Mesenchymal stem cell (in vitro differentiated cells and primary cell): ENCODE measurements at places on chromosomes 6 and 20.

- H3K27ac ChIP-seq: no peak overlapping the region
- no peak for DNase-seq
- H3K36me3 ChIP-seq: no peaks in the 10 kb centered on the region
- H3K4me3 ChIP-seq: no peak overlapping the region
- peaks cover 25% of the 10 kb centered on the region for H3K27me3 ChIP-seq
Observed at GRCh38 chr20:1848373-1848772, 46.8 kb upstream of the SIRPA start.

DNA sequence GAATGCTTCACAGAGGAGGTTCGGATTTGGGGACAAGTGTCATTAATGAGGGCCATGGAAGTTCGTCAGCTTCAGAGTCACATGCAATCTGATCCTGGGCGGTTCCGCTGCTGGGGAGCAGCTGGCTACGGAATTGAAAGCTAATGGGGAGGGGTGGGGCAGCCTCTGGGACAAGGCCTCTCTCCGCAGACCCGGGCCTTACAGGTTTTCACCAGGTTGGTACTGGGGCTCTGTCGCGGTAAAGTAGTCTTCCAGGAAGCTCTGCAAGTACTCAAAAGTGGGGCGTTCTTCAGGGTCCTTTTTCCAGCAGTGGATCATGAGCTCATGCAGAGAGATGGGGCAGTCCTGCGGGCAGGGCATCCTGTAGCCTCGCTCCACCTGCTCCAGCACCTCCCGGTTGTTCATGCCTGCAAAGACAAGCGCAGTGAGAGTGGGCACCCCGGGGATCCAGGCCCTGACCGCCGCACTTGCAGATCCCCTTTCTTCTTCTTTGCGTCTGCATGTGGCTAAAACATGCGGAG, 55.9 kb upstream of the TRAF3IP2 start:
- peaks cover 8% of the 10 kb centered on the region for H3K36me3 ChIP-seq
- peaks cover 14% of the 10 kb centered on the region for H3K4me1 ChIP-seq
- no peak overlapping the region for H3K4me3 ChIP-seq
- H3K27me3 ChIP-seq: no peaks in the 10 kb centered on the region

- H3K4me1 ChIP-seq: no peaks in the 10 kb centered on the region
- H3K27me3 ChIP-seq: no peaks in the 10 kb centered on the region
- no peak for DNase-seq
- no peak overlapping the region for H3K4me3 ChIP-seq
- no peaks in the 10 kb centered on the region for H3K36me3 ChIP-seq
- no peak overlapping the region for H3K27ac ChIP-seq
Observed at GRCh38 chr6:120671519-120671918, 662.8 kb downstream of the TBC1D32 start.

DNA sequence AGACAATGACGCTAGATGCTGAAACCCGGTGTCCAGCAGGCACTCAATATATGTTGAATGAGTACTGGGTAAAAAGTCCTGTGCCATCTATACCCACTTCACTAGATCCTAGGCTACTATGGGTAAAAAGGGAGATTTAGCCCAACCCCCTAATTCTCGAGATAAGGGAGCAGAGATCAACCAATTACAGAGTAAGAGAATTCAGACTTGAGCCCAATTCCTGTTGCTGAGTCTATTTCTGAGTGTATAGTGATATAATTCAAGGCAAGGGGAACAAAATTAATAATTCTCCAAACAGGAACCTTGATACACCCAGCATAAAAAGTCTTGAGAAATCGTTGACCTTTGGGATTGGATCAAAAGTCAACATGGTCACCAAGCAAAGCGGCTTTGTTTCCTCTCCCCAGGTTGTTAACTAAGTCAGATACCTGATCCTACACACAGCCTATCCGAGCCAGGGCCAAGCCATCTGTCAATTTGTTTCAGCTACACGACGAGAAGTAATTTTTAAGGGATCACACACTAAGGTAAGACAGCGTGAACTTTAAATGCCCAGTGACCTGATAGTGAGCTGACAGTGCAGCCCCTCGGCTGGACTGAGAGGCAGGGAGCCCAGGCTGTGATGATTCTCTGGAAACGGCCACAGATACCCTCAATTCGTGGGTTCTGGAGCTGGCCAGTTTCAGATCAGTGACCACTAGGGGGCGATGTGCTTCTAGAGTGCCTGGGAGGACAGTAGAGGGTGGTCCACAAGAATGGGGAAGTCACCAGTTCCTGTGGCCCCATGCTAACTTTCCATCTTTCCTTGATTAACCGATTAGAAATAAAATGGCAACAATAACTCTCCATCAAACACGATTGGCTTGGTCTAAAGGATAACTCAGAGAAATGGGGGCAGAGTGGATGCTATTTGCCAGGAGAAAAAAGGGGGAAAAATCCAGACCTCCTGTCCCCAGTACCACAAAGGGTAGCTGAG, 46.2 kb downstream of the SLC22A23 start:
- H3K27me3 ChIP-seq: no peaks in the 10 kb centered on the region
- no peak overlapping the region for H3K27ac ChIP-seq
- peaks cover 60% of the 10 kb centered on the region for H3K36me3 ChIP-seq

- no peaks in the 10 kb centered on the region for H3K36me3 ChIP-seq
- peak; percentile 34 for DNase-seq
- no peak overlapping the region for H3K4me3 ChIP-seq
- H3K27me3 ChIP-seq: no peaks in the 10 kb centered on the region
- no peaks in the 10 kb centered on the region for H3K4me1 ChIP-seq
- H3K27ac ChIP-seq: peak overlapping the region; percentile 53
Observed at GRCh38 chr6:80478030-80478429, 371.6 kb downstream of the BCKDHB start.

DNA sequence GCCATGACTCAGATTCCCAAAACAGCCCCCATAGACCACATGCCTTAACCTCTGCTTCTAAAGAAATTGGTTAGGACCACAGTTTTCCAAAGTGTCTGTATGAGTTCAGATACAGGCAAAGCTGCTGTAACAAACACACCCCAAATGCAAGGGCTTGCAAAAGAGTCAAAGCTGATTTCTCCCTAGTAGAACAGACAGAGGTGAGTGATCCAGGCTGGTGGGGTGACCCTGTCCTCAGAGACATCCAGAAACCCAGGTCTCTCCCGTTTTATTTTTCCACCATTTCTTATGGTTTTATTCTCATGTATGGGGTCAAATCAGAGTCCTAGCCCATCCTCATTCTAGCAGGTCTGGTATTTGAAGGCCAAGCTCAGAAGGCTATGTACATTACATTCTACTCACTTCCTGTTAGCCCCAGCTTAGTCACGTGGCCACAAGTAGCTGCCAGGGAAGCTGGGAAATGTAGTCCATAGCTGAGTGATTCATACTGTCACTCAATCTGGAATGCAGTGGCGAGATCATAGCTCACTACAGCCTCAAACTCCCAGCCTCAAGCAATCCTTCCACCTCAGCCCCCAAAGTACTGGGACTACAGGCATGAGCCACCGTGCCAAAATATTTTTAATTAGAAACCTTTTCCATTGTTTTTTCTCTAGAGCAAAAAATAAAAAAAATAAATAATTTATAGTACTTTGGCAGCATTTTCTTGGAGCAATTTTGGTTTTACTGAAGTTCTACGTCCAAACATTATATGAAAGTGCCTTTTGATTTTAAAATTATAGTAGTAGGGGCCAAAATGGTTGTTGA, 175.2 kb downstream of the ZMYND8 start:
- no peak overlapping the region for H3K4me3 ChIP-seq
- no peak overlapping the region for H3K27ac ChIP-seq
- DNase-seq: peak; percentile 59

GRCh38 chr6:163756079-163756478, 341.6 kb downstream of the QKI start:
- no peak overlapping the region for H3K27ac ChIP-seq
- peaks cover 3% of the 10 kb centered on the region for H3K4me1 ChIP-seq
- no peak for DNase-seq
- no peaks in the 10 kb centered on the region for H3K27me3 ChIP-seq

DNA sequence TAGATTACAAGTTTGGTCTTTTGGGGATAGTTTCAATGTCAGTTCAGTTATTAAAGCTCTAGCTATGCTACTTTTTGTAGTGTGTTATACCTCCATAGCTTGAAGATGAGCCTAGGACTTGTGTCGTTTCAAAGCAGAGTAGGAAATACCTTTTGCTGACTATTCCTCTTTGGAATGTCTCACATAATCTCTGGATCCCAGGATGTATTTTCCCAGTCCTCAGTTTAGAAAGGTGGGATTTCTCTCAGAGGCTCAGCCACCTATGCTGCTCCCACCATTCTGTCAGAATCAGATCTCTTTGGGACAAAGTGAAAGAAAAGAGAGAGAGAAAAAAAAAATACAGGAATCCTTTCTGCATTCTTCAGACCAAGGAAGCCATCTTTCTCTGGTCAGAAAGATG, 567.5 kb upstream of the IMPG1 start:
- no peak overlapping the region for H3K4me3 ChIP-seq
- H3K27ac ChIP-seq: no peak overlapping the region
- no peak for DNase-seq
- H3K27me3 ChIP-seq: no peaks in the 10 kb centered on the region
- no peaks in the 10 kb centered on the region for H3K4me1 ChIP-seq
- no peaks in the 10 kb centered on the region for H3K36me3 ChIP-seq

DNA sequence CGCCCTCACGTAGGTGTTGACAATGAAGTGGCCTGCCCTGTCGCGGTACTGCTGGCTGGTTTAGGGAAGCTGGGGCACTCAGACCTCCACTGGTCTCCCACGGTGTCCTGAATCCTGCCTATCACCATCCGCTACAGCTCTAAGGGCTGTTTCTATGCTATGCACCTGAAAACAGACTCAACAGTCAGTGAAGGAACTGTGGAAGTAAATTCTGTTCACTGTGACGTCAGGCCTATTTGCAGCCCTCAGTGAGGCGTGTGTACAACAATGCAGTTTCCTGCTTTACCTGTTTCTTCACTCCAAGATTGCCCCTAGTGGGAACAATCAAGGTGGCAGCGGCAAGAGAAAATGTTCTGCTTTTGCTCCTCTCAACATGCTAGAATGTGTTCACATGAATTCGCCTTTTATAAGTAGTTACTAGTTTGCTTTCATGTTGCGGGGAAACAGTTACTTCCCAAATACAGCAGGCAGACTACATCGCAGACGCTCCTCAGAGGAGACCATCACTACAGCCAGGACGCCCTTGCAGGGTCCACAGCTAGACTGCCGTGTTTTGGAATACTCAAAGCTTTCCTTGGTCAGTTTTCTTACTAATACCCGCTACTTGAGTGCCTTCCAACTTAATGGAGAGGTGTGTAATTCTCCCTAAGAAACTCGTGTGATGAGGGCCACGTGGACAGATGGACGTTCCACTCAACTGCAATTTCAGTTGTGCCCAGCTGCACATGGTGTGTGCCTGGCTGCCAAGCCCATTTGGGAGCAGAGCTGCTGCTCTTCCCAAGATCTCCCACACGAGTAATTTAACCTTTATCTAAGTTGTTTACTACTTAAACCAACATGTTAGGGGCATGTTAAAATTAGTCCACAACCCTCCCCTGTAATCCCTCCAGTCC, 25.4 kb downstream of the DIDO1 start:
- no peak overlapping the region for H3K4me3 ChIP-seq
- H3K27ac ChIP-seq: no peak overlapping the region
- no peaks in the 10 kb centered on the region for H3K27me3 ChIP-seq
- DNase-seq: peak; percentile 24
- peaks cover 31% of the 10 kb centered on the region for H3K4me1 ChIP-seq
- peaks cover 37% of the 10 kb centered on the region for H3K36me3 ChIP-seq

DNA sequence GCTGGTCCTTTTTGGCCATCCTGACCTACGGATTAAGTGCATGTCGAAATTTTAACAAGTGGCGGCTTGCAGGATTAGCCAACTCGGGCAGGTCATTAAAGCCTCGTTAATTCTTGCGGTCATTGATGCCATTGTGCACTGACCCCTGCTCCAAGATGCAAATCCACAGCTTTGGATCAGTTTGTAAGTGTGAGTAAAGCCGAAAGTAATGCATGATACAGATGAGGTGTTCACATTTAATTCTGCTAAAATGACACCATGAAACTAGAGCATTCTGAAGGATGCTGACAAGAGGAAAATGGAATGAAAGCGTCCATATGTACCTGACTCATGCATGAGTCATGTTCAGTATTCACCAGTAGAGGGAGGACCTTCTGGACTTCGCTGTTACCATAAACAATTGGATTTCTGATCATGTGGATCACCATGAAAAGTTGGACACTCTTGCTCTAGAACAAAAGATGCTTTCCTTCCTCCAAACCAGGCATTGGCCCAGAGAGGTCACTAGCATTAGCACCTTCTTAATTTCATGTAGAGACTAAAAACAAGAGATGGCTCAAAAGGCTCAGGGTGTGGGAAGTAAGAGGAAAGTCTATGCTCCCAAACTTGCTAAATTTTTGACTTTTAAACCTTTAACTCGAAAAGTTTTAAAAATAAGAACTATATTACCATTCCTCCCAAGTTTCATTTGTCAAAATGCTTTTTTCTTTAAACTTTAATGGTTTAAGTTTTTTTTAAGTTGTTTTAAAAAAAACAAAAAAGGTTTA, 48.0 kb downstream of the MUC22 start:
- no peak overlapping the region for H3K4me3 ChIP-seq
- DNase-seq: peak; percentile 92
- peaks cover 15% of the 10 kb centered on the region for H3K27me3 ChIP-seq
- peak overlapping the region; percentile 42 for H3K27ac ChIP-seq
- peaks cover 7% of the 10 kb centered on the region for H3K4me1 ChIP-seq
- no peaks in the 10 kb centered on the region for H3K36me3 ChIP-seq

- H3K27me3 ChIP-seq: no peaks in the 10 kb centered on the region
- H3K36me3 ChIP-seq: no peaks in the 10 kb centered on the region
- H3K4me3 ChIP-seq: no peak overlapping the region
- peak; percentile 77 for DNase-seq
- no peak overlapping the region for H3K27ac ChIP-seq
Observed at GRCh38 chr6:137641474-137642077, 147.4 kb upstream of the OLIG3 start.

DNA sequence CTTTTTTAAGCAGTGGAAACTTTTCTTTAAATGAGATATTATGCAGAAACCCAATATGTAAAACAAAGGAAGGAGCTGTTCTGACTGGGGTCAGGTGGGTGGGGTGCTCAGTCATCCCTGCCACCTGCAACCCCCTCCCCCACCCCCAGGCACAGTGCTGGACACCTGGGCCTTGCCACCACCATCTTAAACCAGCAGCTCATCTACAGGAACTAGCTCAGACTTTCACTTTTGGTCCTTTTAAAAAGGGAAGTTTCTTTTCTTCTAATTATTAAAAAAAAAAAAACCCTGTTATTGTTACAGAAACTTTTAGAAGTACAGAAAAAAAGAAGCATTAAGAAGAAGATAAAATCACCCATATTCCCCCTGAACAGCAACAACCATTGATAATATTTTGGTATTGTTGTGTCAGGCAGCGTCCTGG, 37.1 kb downstream of the PPP1R16B start:
- no peak overlapping the region for H3K4me3 ChIP-seq
- H3K4me1 ChIP-seq: no peaks in the 10 kb centered on the region

DNA sequence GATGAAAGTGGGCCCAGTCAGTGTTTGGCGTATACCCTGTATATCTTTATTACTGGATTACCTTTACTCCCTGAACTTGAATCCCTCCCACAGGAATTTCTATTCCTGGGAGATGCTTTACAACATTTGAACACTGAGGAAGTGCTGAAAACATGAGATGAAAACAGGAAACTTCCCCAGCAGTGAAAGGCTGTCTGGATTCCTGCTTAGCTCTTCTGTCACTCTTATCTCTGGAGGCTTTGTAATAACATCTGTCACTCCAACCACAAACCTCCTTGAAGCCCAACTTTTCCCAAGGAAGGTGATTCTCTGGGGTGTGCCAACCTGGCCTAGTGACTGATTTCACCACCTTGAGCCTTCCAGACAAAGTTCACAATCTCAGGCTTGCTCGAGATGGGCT, 264.5 kb upstream of the BMP2 start:
- no peaks in the 10 kb centered on the region for H3K36me3 ChIP-seq
- peaks cover 3% of the 10 kb centered on the region for H3K27me3 ChIP-seq
- no peak overlapping the region for H3K4me3 ChIP-seq
- DNase-seq: no peak

- peak overlapping the region; percentile 76 for H3K27ac ChIP-seq
- DNase-seq: peak; percentile 77
- peak overlapping the region; percentile 93 for H3K4me3 ChIP-seq
- peaks cover 4% of the 10 kb centered on the region for H3K4me1 ChIP-seq
- peaks cover 5% of the 10 kb centered on the region for H3K36me3 ChIP-seq
Observed at GRCh38 chr20:46688151-46689081, 828 bp downstream of the TP53RK start.
